Tibial artery (tissue), 4 donors: ENCODE measurements at places on chromosomes 4 and X.

DNA sequence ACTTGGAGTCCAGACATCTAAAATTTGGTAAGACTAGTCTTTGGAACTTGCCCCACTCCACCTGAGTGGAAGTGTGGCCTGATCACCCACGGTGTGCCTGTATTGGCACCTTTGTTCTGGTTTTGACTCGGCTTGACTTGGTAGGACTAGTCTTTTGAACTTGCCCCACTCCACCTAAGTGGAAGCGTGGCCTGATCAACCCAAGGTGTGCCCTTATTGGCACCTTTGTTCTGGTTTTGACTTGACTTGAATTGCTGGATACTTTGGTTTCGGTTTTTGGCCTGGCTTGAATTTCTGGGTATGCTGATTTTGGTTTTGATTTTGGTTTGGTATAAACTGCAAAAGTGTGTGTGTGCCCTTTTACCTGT lies 44.7 kb upstream of the UGT2B7 start:
- no peak for DNase-seq

DNA sequence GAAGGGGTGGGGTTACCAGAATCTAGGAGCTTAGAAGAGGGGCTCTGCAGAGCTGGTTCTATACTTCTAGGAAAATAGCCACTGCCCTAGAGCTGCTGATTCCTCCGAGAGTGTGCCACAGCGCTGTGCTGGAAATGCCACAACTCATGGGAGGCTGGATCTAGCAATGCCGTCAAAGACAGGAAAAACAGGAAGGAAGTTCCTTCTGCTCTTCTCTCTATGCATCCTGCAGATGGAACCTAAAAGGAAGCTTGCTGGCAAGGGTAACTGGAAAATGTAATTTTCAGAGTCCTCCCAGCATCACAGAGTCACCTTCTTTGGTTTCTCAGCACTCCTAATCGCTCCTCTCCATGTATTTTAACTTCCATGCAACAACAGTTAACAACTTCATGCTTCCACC lies 121.2 kb upstream of the TLL1 start:
- no peak for DNase-seq

DNA sequence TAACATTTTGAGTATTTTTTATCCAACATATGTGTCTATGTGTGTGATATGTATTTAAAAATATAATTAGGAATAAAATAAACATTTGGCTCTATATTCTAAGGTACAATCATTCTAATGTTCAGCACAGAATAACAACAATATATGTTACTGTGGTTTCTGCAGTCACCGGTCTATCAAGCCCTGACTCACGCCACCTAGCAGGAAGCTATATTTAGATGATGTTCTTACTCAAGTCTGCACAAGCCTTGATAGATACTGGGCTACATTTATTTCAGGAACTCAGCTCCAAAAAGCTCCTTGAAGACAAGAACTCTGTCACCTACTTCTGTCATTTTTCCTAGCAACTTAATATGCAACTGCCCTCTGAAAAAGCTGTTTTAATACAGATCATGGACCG lies 152.0 kb upstream of the FTHL17 start:
- DNase-seq: no peak

DNA sequence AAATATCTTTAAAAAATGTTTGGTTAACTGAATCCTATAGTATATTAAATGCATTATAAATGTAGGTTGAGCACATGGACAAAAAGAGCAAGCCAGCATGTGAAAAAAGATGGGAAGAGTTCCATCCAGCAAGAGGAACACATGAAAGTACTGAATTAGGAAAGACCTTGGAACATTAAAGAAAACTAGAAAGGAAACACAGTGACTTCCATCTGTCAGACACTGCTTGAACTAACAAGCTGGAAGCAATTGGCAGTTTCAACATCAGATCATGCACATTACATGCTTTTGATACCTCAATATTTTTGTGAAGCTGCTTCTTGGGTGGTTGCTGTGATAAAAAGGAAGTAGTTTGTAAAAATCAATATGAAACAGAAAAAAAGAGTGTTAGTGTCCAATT lies 626.8 kb upstream of the GNPDA2 start:
- no peak for DNase-seq

- no peak for DNase-seq
Observed at GRCh38 chr4:5162909-5163508, 111.7 kb downstream of the STK32B start.

- no peak for DNase-seq
Observed at GRCh38 chr4:23134331-23134730, 441.6 kb downstream of the GBA3 start.

DNA sequence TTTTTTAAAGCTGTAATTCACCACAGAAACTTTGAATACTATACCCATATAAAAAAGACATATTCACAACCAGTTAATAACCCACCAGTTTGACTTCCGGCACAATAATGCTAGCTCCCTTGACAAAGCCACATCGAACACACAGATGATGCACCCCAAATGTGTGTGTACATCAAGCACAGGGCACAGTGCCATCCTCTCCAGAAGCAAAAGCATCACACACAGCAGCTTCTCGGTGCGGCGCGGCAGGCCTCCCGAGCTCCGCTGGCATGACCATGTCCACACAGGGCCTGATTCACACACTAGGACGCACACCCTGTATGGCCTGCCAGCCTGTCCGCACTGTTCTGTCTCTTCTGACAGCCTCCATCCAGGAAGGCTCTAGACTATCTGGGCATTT lies 88.0 kb downstream of the LEF1 start:
- no peak for DNase-seq

DNA sequence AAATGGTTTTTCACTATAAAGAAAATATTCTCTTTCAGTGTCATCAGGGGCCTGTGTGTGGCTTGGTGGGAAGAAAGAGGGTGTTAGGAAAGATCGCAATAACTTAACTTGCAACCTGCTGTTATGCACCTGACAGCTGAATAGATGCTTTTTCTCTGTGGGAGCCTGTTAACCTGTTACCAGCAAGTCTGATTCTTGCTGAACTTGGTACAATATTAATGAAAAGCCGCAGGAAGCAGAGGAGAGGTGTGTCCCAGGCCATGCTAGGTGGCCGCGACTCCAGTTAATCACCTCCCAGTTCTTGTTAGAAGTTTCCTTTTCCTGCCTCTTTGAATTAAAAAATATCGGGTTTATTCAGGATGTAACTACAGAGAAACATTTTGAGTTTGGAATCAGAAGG lies 494.8 kb upstream of the AGA start:
- no peak for DNase-seq
